ENCODE measurements at places on chromosomes 6 and 20.

- no peak for DNase-seq
These were observed 1.4 kb downstream of the PIM1 start for GRCh38 chr6:37171201-37171969.

GRCh38 chr6:151008425-151008824 lies 142.9 kb downstream of the MTHFD1L start:
- no peak for DNase-seq

DNA sequence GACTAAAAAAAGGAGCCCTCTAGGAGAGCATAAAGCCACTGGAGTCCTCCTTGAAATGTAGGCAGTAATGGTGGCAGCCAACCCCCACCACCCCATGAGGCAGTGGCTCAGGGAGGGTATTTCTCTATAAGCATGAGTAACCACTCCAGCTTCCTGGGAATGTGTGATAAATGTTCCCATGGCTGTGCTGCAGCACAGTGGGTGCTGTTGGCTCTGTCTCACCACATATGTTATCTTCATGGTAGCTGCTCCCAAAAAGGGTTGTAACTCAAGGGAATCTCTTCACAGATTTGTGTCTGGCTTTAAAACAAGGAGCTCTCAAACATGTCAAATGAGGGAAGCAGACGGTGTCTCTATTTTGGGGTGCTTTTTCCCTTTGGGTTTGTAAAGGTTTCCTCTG lies 7.5 kb upstream of the PHACTR1 start:
- no peak for DNase-seq

- DNase-seq = no peak
These were observed 1.9 kb upstream of the PTPN1 start for GRCh38 chr20:50508171-50508755.

DNA sequence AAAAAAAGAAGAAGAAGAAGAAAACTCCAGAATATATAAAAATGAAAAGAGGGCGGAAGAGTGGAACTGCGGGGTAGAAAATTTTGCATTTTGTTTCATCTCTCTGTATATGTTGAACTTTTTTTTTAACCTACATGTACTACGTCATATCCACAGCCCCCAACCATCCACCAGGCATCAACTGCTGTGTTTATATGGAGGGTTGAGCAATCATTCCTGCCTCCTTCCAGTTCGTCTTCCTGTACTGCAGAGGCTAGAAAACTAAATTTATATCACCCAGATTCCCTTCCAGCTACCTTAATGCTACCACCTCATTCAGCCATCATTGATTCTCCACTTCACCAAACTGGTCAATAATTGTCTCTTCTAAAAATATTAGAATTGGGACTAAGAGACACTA lies 9.5 kb upstream of the SIGLEC1 start:
- DNase-seq = no peak

- DNase-seq = no peak
These were observed 737 bp upstream of the PTPRT start for GRCh38 chr20:43190332-43190953.

DNA sequence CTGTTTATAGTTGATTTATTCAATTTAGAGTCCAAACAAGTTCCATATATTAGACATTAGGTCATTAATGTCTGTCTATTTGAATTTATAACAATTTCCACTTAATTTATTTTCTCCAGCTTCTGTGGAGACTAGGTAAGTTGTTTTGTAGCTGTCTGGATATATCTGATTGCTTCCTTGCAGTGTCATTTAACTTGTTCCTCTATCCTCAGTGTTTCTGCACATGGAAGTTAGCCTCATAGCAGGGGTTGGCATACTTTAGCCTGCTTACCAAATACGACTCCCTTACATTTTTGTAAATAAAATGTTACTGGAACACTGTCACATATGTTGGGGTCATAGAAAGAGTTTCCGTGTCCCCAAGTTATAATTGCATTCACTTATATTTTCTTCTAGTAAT lies 216.1 kb downstream of the ESR1 start:
- DNase-seq = no peak

- no peak for DNase-seq
These were observed 41.0 kb upstream of the TMEM217 start for GRCh38 chr6:37298958-37299357.

- no peak for DNase-seq
These were observed 216.9 kb downstream of the GMDS start for GRCh38 chr6:2028457-2029038.

- DNase-seq = no peak
These were observed 66.5 kb downstream of the PKIB start for GRCh38 chr6:122676688-122677087.

DNA sequence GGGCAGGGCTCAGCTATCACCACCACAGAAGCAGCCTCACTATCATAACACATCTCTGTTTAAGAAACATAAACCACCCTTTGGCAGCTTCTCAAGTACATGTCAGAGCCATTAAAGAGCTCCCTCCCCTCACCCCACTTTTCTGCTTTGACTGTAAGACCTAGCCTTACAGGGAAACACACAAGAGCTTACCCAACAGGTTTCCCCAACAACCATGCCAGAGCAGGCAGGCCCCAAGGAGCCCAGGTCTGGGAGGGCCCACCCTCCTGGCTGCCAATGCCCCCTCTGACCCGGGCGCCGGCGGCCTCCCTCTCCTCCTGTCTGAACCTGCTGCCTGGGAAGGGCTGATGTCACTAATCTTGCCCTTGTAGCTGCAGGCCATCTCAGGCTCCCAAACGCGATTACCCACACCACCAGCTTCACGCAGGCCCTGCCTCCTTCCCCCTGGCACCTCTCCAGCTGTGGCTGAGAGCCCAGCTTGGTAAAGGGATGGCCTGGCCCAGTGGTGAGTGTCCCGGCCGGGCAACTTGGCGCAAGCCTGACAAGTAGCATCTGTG lies 402.0 kb downstream of the MAFB start:
- no peak for DNase-seq

DNA sequence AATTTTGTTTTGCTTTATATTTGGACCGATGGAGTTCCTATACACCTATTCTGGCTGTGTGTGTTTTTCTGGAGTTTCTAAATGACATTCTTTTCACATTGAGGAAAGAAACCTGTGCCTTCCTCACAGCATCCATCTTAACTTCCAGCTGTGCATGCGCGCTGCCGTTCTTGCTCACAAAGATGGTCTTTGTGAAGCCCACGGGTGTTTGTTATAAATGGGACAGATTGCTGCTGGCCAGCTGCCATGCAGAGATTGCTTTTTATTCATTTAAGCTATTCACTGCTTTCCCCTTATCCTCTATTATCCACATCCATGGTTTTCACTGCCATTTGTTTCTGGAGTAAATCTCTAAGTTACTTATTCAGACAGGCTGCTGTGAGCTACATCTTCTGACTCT lies 54.2 kb downstream of the SYNDIG1 start:
- DNase-seq = no peak

DNA sequence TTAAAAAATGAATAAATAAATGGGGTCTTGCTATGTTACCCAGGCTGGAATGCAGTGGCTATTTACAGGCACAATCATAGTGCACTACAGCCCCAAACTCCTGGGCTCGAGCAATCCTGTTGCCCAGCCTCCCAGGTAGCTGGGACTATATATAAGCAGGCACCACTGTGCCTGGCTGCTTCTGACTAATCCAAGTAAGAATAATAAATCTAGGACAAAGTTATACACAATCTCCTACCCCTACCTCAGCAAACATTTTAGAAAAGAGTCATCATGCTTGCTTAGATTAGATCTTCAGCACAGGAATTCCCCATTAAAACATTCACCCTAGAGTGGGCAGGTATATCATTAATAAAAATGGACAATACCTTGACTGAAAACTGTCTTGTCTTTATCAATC lies 124.6 kb downstream of the REV3L start:
- DNase-seq = no peak

GRCh38 chr20:11205769-11206362 lies 532.1 kb upstream of the JAG1 start:
- DNase-seq = no peak

DNA sequence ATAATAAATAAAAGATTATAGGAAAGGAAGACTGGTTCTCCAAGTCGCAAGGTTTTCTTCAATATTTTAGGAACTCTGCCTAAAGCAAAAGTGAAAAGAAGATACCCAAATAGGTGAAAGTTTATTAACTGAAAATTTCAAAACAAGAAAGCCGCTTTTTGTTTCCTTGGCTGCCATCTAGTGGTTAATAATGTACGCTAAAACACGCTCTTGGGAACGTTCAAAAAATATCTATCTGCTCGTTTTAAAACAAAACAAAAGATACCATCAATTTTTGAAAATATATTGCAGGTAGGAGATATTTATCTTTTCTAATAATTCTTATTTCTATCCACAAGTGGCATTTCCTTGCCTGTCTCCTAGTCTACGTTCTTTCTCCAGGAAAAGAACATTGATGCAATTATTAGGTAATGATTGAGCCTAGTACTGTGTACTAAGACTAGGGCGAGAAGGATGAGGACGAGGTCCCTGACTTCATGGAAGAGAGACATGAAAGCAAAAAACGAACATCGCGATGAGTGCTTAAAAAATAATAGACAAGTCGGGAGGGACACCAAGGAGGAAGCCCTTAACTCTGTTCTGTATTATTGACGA lies 97.2 kb downstream of the SPTLC3 start:
- no peak for DNase-seq

GRCh38 chr6:125519367-125519766 lies 217.6 kb upstream of the HDDC2 start:
- DNase-seq = no peak

DNA sequence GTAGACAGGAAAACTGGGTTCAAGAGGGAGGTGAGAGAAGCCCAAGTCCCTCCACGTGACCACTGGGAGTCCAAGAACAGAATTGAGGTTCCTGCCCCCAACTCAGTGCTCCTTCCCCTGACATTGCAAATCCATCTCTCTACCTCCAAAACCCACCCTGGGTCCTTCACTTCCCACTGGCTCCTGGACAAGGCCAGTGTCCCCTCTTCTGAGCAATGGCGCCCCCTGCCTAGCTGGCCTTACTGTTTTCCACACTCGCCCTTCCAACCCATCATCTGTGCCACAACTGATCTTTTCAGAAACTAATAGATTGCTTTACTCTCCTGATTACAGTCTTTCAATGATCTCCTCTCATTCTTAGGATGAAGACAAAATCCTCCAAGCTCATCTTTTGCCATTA lies 200.3 kb downstream of the ANKRD60 start:
- no peak for DNase-seq

GRCh38 chr6:3229566-3230178 lies 2.2 kb upstream of the TUBB2B start:
- no peak for DNase-seq

DNA sequence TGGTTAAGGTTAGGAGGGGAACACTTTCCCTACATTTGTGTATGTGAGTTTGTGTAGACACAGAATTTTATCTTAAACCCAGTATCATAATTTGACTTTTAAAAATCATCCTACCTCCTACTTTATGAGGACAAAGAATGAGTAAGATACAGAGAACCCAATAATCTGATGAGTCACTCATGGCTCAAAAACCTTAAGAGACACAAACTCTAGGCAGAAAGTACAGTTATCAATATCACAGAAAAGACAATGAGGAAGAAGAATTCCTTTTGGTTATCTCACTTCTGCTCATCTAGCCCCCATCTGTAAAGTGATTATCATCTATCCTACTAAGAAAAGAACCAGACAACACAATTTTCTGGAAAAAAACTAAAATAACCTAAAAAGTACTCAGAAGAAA lies 87.7 kb downstream of the EPB41L2 start:
- DNase-seq = no peak

- DNase-seq = no peak
These were observed 18.6 kb upstream of the HBS1L start for GRCh38 chr6:135073217-135073616.

- DNase-seq = no peak
These were observed 63.0 kb upstream of the TOP1 start for GRCh38 chr20:40965671-40966070.

DNA sequence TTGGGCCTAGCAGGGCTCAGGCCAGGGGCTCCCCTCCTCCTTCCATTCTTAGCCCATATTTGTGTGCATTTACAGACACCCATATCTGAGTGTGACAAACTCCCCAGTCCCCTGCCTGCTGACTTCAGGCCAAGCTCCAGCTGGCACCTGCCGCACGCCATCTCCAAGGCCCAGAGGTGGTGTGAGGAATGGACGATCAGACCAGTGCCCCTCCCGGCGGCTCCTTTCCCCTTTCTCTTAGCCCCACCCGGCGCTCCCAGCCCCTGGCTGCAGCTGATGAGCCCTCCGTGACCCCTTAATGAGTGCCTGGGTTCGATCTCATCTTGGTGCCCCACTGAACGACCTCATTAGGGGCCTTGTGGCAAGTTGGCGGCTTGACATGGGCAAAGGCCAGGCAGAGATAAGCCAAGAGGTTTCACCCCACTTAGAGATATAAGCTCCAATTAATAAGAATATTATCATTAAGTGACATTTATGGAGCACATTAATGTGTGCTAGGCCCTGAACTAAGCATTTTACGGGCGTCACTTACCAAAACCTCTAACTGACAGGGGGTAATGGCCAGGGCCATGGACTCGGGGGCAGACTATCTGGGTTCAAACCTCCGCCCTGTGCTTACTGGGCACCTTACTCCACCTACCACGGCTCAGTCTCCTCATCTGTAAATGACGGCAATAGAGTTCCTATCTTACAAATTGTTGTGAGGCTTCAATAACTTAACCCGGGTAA lies 17.5 kb downstream of the ADA start:
- DNase-seq = no peak

DNA sequence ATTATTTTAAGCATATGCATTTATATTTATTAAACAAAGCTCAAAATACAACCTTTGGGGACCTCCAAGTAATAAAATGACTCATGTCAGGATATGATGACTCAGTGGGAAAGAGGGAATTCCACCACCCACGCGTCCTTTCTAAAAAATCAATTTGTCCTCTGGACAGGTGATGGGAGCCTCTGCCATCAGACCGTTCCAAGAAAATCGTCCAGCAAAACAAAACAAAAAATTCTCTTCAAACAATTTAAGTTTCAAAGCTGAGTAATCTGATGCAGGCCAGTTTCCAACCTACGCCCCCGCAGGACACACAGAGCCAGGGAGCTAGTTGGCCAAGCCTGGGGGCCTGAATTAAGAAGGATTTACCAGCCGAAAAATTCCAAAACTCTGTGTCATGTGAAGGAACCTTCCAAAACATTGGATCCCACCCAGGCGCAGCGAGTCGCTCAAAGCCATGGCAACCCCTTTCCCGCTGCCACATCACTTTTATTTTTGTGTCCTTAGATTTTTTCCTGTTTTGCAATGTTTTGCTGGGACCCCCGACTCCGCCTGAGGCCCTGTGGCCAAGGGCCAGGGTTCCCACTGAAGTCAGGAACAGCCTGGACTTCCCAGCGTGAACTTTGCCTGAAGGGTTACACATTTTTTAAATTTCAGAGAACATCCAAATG lies 95.3 kb downstream of the NFATC2 start:
- DNase-seq = no peak

- no peak for DNase-seq
These were observed 27.9 kb upstream of the ID1 start for GRCh38 chr20:31577194-31577593.

Measured in stimulated activated CD4-positive, alpha-beta T cell treated with anti-CD3 and anti-CD28 coated beads, TNF-alpha, amount 100 ng/mL, for 48 hours (primary cell).